ENCODE measurements at places on chromosomes 6 and 20. TPM values are rescaled to one million over a fixed set of nuclear protein-coding genes. Genes with fewer than 3 reads are reported as not detected.

EYS gene
- under 0.01 TPM for total RNA-seq

SPEF1 gene
- 0.09 TPM for total RNA-seq

CCN5 gene
- 0.66 TPM for total RNA-seq

RIPOR3 gene
- under 0.01 TPM for total RNA-seq

LAMP5 gene
- total RNA-seq: not detected

MANEA gene
- total RNA-seq: 10.3 TPM

ABHD16B gene
- total RNA-seq: not detected

TPD52L1 gene
- total RNA-seq: 2.9 TPM

REM1 gene
- 0.09 TPM for total RNA-seq

DEF6 gene
- total RNA-seq: 0.36 TPM

SCAF8 gene
- total RNA-seq: 17.2 TPM

KCNB1 gene
- total RNA-seq: under 0.01 TPM

LY6G6F gene
- not detected for total RNA-seq

EPPIN gene
- total RNA-seq: not detected

GOPC gene
- total RNA-seq: 33.1 TPM

RBM39 gene
- total RNA-seq: 347 TPM

POPDC3 gene
- total RNA-seq: 0.19 TPM

SMPD2 gene
- total RNA-seq: 11.7 TPM

TGM3 gene
- not detected for total RNA-seq

SPO11 gene
- total RNA-seq: not detected

ECI2 gene
- 130 TPM for total RNA-seq

MUC21 gene
- not detected for total RNA-seq

CST11 gene
- not detected for total RNA-seq

DEFB118 gene
- not detected for total RNA-seq

RIPK1 gene
- total RNA-seq: 18.6 TPM

CAP2 gene
- total RNA-seq: 5.0 TPM

RIMS4 gene
- not detected for total RNA-seq

PBX2 gene
- 42.5 TPM for total RNA-seq

CLVS2 gene
- under 0.01 TPM for total RNA-seq

DEFB124 gene
- total RNA-seq: not detected

TIAM2 gene
- 6.7 TPM for total RNA-seq

HUS1B gene
- 1.6 TPM for total RNA-seq

PPP2R5D gene
- total RNA-seq: 35.8 TPM

SOX12 gene
- total RNA-seq: 4.9 TPM

ECT2L gene
- not detected for total RNA-seq

TBX18 gene
- total RNA-seq: 29.8 TPM

ZSCAN31 gene
- total RNA-seq: 13.4 TPM

TRERF1 gene
- under 0.01 TPM for total RNA-seq

SCUBE3 gene
- 0.75 TPM for total RNA-seq

LGSN gene
- total RNA-seq: not detected

FHL5 gene
- not detected for total RNA-seq

ENTPD6 gene
- total RNA-seq: 53.3 TPM

GJA10 gene
- total RNA-seq: not detected

SYCP2 gene
- total RNA-seq: 0.19 TPM

ZNF391 gene
- 0.66 TPM for total RNA-seq

PRSS16 gene
- not detected for total RNA-seq

ATP9A gene
- 21.2 TPM for total RNA-seq

DCBLD1 gene
- 37.7 TPM for total RNA-seq

All from endothelial cell of coronary artery (primary cell).